Glomerular endothelial cell (primary cell): ENCODE measurements at places on chromosomes 2 and 18.

- no peak for DNase-seq
These were observed 125.2 kb upstream of the LGALSL start for GRCh38 chr2:64328756-64329155.

DNA sequence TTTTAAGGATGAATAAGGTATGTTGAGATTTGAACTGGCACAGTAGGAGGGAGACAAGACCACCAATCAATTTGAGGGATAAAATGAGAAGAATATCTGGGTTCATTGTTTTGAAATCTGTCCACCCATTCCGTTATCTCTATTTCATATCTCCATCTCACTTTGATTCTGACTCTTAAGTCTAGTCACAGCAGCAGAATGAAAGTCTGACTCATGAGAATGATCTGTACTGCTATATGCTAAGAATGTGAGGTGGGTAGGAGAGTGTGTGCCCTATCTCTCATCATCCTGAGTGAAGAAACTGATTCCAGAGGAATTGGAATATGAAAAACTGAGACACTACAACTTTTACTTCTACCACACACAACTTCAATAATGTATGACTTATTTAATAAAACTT is 1994.5 kb upstream of the PIK3C3 start:
- DNase-seq, result no peak

- no peak for DNase-seq
These were observed 95.3 kb downstream of the SMC6 start for GRCh38 chr2:17658251-17658843.

GRCh38 chr18:54181856-54182602 is 42.4 kb downstream of the MBD2 start:
- peak; percentile 50 for DNase-seq

DNA sequence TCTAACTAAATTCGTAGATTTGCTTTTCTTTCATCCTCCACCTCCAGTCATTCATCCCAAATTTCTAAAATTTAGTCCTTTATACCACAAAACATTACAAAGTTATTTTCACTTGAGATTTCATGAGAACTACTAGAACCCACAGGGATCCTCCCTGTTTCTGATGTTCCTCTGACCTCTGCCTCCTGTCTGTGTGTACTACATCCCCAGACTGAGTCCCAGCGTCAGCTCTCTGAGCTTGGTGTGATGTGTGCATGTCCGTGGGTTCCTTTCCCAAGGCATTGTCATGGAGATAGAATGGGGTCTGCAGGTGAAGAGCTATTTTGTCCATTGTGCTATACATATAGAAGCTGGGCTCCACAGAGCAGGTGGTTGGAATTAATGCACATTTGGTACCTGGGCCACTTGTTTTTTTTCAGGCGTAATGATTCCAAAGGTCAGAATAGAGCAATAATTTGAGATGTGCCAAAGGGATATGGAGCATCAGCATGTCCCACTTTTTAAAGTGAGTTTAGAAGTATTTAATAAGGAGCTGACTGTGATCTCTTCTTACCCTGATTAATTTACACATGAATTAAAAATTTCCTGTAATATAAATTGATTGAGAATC is 151.2 kb upstream of the BOD1L2 start:
- no peak for DNase-seq

- DNase-seq, result no peak
These were observed 1207.3 kb upstream of the FAM98A start for GRCh38 chr2:34806396-34806795.

GRCh38 chr2:74573747-74574562 is 19.4 kb downstream of the DOK1 start:
- no peak for DNase-seq

DNA sequence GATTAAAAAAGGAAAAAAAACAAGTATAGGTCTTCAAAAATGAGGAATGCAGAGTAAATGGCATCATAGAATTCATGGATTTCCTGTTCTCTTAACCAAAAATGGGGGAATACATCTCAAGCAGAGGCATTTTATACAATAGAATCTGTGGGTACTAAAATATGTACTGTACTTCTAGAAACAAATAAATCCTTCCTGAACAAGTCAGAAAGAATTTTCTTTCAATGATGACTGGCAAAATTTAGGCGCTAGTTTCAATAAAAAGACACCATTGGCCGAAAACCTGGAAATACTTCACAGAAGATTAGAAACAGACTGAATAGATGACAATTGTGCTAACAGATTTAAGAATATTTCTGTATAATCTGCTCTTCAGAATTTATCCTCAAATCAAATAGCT is 15.1 kb downstream of the TRAK2 start:
- DNase-seq, result no peak

DNA sequence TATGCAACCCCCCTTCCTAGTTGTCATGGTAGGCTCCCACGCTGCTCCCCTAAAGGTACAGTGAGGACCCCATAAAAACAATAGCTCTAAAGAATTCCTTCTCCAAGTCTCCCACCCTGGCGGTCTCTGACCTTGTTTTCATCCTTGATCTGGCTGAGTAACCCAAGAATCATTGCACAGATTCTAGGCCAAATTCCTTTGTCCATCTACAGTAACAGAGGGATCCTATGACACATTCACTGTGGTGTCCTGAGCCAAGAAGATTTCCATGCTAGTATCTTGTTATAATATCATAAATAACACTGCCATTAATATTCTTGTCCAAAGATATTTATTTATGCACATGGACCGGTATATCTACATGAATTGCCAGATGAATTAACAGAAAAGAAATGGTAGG is 240.2 kb downstream of the CYP26B1 start:
- no peak for DNase-seq

- DNase-seq, result no peak
These were observed 6.5 kb downstream of the PTMA start for GRCh38 chr2:231714639-231715498.

DNA sequence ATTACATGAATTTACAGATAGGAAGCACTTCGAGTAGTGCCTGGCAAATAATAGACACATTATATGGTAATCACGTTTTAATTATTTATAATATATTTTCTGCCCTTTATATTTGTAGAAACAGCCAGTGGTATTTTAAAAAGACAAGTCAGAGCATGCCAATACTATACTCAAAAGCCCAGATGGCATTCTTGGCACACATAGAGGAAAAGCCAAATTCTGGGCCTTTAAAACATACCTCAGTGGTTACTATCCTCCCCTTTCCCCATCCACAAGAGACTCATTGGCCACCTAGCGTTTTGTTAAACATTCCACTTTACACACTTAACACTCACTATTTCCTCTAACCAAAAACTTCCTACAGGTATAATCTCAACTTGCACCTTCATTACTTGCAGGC is 63.3 kb upstream of the ZNF804A start:
- no peak for DNase-seq

- no peak for DNase-seq
These were observed 131.0 kb upstream of the CHAC2 start for GRCh38 chr2:53636596-53636995.

DNA sequence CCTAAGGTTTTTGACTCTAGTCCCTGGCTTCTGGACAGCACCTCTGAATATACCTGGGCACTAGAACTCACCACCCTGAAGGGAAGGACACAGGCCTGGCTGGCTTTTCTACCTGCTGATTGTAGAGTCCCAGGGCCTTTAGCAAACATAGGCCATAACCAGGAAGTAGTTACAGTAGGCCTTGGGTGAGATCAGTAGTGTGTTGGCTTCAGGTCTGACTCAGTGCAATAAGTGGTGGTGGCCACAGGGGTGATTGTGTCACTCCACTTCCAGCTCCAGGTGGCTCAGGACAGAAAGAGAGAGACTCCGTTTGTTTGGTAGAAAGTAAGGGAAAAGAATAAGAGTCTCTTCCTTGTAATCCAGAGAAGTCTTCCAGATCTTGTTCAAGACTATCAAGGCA is 101.7 kb upstream of the LGALSL start:
- no peak for DNase-seq

- DNase-seq, result no peak
These were observed 6.9 kb downstream of the GPD2 start for GRCh38 chr2:156443089-156443488.

DNA sequence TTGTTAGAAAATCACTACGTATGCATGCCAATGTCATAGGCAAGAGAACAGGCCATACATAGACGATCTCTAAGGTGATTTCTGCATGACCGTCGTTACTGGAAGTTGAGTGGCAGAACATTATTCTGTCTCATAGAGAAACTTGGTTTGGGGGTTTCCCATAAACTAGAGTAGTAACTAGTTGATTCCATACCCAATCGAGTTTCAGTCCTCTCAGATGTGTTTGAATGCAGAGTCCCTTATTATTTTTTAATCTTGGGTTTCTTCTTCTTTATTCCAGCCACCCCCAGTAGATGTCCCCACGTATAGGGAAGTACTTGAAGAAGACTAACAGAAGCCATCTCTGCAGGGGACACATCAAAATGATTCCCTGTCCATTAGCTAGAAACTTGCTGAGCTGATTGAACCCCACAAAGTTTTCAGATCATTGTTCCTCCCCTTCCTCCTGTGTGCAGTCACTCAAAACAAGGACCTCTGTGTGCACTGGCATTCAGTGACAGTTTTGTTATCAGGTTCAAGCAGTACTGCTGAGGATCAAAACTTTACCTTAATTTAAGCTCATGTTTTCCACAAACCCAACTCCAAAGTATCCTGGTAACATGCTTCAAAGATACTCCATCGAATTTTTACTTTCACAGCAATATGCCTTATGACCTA is 68.4 kb upstream of the CDCA7 start:
- no peak for DNase-seq

- DNase-seq, result no peak
These were observed 1.3 kb downstream of the EML6 start for GRCh38 chr2:54724560-54725342.

- DNase-seq, result no peak
These were observed 17.1 kb downstream of the EDAR start for GRCh38 chr2:108971661-108972566.

GRCh38 chr2:127658641-127659407 is 12.9 kb downstream of the GPR17 start:
- no peak for DNase-seq

DNA sequence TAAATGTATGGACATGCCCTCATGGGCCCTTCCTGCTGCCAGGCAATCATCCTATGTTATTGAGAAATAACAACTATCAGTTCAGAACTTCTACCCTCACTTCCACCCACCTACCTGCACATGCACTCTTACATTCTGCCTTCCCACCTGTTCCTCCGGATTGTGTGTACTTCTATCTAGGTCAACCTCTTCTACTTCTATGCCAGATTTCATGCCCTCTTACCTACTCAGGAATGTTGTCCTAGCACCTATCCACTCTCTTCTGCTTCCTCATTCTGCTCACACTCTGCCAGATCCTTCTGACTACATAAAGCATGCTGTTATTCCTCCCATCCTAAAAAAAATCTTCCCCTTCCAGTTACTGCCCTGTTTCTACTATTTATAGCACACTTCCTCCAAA is 333.5 kb downstream of the IRS1 start:
- DNase-seq, result no peak

- no peak for DNase-seq
These were observed 52.0 kb downstream of the ARL4C start for GRCh38 chr2:234444893-234445292.

DNA sequence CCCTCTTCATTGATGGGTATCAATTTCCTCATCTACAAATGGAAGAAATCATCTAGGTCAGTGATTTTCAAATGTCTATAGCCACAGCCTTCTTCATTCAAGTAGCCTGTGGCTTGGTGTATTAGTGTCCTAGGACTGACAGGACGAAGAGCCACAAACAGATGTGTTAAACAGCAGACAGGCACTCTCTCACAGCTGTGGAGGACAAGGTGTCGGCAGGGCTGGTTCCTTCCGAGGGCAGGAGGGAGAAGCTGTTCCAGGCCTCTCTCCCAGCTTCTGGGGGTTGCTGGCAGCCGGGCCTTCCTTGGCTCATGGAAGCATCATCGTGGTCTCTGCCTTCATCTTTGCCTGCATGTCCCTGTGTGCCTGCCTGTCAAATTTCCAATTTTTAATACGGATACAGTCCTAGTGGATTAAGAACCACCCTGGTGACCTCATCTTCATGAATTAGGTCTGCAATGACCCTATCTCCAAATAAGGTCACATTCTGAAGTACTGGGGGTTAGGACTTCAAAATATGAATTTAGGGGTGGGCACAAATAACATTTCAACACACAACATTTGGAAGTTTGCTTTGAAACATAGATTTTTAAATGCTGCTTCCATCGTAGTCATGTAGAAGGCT is 86.5 kb downstream of the PTGR3 start:
- no peak for DNase-seq

DNA sequence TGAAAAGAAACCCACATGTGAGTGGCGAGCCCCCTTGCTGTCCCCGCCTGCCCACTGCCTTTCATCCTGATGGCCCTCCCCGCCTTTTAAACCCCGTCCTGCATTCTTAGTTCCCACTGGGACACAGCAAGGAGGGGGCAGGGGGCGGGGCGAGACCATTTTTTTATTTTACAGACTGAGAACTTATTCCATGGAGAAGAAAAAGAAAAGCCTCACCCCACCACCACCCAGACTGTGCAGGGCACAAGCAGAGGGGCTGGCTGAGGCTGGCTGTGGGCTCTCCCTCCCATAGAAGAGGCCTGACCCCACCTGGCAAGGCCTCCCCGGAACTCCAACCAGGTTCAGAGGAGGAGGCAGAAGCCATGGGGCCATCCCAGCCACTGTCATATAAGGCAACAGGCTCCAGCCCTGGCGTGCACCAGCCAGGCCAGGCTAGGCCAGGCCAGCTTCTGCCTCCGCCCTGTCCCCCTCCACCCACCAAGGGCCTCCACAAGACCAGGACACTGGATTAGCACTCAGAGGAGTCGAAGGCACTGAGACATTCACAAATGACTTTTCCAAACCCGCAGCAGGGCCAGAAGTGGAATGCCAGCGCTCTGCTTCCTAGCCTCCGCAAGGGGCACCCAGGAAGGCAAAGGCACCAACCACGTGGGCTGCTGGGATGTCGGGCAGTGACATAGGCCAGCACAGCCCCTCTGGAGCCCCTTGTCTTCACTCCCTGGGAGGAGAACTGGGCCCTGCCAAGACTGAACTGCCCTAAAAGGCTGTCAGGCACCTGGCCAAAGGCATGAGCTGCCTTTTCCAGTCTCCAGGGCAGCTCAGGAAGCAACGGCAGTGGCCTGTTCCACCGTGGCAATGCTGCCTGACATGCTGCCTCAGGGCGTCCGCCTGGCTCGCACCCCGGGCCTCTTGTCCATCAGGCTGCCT is 37.5 kb upstream of the SEMA4C start:
- no peak for DNase-seq

GRCh38 chr2:3349211-3349693 is 28.4 kb downstream of the EIPR1 start:
- no peak for DNase-seq

GRCh38 chr2:237661799-237662328 is 34.5 kb downstream of the LRRFIP1 start:
- no peak for DNase-seq
